Liver (tissue), 10 donors: ENCODE measurements at places on chromosomes 11 and 22.

DNA sequence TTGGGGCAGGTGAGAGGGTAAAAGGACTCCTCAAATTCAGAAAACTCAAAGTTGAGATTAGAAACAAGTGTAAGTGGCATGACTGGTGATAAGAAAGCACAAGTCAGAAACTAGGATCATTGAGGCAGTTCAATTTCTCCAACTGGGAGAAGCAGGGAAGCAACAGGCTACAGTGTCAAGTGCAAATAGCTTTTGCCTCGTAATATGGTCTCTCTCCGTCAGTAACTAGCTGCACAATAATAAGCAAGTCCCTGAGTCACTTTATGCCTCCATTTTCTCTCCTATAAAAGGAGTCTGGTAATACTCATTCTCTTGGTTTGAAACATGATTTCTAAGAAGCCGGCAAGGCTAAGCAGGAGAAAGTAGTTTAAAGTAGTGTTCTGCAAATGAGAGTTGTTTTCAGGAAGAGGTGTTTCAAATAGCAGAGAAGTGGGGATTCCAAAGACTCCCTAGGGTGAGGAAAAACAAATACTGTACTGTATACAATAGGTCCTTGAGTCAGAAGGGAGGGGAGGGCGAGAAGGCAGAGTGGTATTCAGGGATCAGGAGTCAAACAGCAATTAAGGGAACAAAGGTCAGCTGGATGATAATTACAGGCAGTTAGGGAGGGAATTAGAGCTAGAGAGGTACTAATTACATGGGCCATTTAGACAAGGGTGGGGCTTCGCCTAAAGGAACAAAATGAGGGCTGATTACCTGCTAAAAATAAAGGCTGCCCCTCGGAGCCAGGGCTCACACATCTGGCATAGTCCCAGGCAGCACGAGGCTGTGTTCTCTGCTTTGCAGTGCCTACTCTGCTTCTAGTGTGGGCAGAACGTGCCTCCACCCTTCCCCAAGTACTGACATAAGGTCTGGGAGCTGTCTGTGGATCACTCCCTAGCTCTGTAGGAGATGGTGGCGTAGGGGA lies 96.0 kb upstream of the BDNF start:
- no peak overlapping the region for H3K27ac ChIP-seq
- DNase-seq: no peak
- H3K4me3 ChIP-seq: no peak overlapping the region
- no peaks in the 10 kb centered on the region for H3K4me1 ChIP-seq
- peaks cover 4% of the 10 kb centered on the region for H3K27me3 ChIP-seq

GRCh38 chr11:17713851-17714250 lies 5.5 kb upstream of the MYOD1 start:
- H3K27me3 ChIP-seq: peaks cover 2% of the 10 kb centered on the region
- no peaks in the 10 kb centered on the region for H3K4me1 ChIP-seq
- no peaks in the 10 kb centered on the region for H3K36me3 ChIP-seq
- DNase-seq: no peak
- H3K4me3 ChIP-seq: no peak overlapping the region

DNA sequence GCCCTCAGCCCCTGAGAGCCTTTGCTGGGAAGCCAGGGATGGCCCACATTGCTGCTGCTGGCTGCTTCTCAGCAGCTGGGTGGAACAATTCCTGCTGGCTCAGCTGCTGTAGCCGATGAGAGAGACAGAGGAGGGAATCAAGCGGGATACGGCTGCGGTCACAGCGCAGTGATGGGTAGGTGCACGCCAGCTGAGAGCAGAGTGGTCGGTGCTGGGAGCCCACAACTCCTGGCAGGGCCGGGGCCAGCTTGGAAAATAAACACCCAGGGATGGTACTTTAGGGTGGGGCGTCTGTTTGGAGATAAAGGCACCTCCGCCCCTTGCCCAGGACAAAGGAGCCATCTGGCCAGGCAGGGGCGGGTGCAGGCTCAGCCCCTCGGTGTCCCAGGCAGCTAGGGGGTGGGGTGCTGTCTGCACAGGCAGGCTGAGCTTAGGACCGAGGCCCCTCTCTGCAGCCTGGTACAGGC lies 480.5 kb downstream of the MIAT start:
- H3K27me3 ChIP-seq: no peaks in the 10 kb centered on the region
- H3K27ac ChIP-seq: no peak overlapping the region
- H3K4me3 ChIP-seq: no peak overlapping the region
- no peaks in the 10 kb centered on the region for H3K4me1 ChIP-seq

DNA sequence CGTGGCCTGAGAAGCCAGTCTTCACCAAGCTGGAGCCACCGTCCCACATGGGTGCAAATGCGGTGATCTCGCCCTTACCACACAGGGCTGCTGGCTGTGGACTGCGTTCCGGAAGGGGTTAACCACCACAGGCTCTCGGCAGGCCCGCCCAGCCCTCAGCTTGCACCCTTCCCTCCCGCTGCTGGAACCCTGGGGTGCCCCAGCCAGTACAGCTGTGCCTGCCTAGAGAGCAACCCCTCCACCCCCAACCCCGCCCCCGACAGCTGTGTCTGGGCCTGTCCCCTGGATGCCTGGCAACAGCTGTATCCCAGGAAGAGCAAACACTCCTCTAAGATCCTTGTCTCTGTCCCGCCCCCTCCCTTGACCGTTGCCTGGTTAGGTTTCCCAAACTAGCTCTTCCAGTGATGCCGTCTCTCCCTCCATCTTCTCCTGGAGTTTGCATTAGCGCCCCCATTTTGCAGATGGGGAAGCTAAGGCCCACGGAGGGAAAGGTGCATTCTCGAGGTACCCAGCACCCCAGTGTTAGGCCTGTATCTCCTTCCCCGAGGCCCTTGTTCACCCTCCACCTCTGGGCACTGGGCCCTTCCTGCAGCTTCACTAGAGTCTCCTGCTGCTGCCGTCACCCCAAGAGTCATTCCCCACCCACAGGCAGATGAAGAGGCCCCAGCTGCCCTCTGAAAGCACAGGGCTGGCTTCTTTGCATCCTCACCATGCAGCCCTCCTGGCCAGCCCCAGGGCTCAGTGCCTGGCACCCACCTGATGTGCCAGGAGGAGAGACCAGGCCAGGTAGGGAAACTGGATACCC lies 12.6 kb upstream of the COX8A start:
- H3K27me3 ChIP-seq: no peaks in the 10 kb centered on the region
- H3K4me1 ChIP-seq: no peaks in the 10 kb centered on the region
- peaks cover 3% of the 10 kb centered on the region for H3K36me3 ChIP-seq

- H3K36me3 ChIP-seq: no peaks in the 10 kb centered on the region
- no peak overlapping the region for H3K27ac ChIP-seq
- H3K4me3 ChIP-seq: no peak overlapping the region
- no peaks in the 10 kb centered on the region for H3K27me3 ChIP-seq
Observed at GRCh38 chr11:117830072-117830471, 5.5 kb upstream of the FXYD2 start.

- no peaks in the 10 kb centered on the region for H3K4me1 ChIP-seq
- no peak overlapping the region for H3K27ac ChIP-seq
- no peak for DNase-seq
- H3K27me3 ChIP-seq: no peaks in the 10 kb centered on the region
- no peak overlapping the region for H3K4me3 ChIP-seq
- peaks cover 86% of the 10 kb centered on the region for H3K36me3 ChIP-seq
Observed at GRCh38 chr11:34114014-34114413, 8.6 kb downstream of the NAT10 start.

DNA sequence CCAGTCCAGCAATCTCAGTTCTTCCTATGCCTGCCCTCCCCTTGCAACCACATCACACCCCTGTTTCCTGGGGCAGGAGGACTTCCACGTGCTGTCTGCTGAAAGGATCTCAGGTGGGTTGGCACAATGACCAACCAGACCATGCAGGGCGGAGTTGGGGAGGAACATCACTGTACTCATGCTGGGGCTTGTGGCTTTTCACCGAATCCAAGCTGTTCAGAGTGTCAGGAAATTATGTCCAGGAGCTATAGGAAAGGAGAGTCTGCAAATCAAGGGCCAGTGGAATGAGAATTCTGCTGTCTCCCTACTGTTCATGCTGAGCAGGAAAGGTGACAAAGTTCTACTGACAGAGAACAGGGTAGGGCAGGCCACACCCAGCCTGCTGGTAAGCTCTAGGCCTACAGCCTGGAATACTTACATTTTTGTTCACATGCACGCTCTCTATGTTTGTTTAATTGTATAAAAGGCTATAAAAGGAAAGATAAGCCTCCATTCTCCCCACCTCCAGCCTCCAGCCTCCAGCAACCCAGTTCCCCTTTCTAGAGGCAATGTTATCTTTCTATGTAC lies 1.7 kb upstream of the PLAAT2 start:
- H3K4me3 ChIP-seq: no peak overlapping the region
- H3K4me1 ChIP-seq: peaks cover 13% of the 10 kb centered on the region
- H3K36me3 ChIP-seq: no peaks in the 10 kb centered on the region
- H3K27ac ChIP-seq: no peak overlapping the region
- no peaks in the 10 kb centered on the region for H3K27me3 ChIP-seq

DNA sequence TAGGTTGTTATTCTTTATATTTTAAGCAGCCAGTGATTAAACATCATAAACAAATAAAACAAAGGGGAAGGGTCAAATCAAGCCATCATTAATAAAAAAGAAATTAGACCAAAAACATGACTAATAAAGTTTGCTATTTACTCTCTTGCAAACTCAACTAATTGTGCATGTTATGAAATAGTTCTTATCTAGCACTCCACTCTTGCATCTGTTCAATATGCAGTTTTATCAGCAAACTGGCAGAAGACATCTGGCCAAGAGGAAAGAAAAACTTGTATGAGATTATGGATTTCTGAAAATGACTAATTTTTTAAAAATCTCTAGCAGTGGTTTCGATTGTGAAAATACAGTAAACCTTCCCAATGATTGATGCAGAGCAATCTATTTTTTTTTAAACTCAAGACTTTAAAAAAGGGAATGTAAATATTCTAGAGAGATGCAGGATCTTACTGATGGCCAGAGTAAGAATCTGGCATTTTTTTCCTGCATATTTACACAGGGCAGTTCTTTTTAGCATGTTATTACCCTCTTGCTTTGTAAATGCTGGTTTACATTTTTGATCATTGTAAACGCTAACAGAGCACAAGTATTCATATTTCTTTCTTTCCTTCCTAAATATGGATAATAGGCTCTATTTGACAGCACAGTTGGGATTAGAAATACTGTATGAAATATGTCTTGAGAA lies 83.3 kb downstream of the GRIA4 start:
- no peaks in the 10 kb centered on the region for H3K36me3 ChIP-seq
- no peaks in the 10 kb centered on the region for H3K4me1 ChIP-seq
- H3K4me3 ChIP-seq: no peak overlapping the region
- no peaks in the 10 kb centered on the region for H3K27me3 ChIP-seq
- no peak overlapping the region for H3K27ac ChIP-seq
- no peak for DNase-seq

DNA sequence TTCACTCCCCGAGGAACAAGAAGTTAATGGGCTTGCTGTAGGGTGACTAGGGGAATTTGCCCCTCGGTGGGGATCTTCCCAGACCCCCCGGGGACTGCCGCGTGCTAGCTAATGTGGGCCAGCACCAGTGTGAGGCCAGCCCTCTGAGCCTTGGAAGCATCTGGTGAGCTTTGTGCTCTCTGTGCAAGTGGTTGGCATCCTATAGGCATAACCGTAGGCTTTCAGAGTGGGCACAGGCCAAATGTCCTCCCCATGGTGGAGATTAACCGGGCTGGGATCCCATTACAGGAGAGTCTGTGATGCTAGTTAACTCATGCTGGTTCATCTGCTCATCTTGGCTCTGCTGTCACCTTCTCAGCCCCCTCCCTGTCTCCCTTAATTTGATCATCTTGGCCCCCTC lies 125.7 kb downstream of the TRIM29 start:
- no peaks in the 10 kb centered on the region for H3K27me3 ChIP-seq
- no peak overlapping the region for H3K27ac ChIP-seq
- H3K4me1 ChIP-seq: no peaks in the 10 kb centered on the region
- H3K36me3 ChIP-seq: no peaks in the 10 kb centered on the region

DNA sequence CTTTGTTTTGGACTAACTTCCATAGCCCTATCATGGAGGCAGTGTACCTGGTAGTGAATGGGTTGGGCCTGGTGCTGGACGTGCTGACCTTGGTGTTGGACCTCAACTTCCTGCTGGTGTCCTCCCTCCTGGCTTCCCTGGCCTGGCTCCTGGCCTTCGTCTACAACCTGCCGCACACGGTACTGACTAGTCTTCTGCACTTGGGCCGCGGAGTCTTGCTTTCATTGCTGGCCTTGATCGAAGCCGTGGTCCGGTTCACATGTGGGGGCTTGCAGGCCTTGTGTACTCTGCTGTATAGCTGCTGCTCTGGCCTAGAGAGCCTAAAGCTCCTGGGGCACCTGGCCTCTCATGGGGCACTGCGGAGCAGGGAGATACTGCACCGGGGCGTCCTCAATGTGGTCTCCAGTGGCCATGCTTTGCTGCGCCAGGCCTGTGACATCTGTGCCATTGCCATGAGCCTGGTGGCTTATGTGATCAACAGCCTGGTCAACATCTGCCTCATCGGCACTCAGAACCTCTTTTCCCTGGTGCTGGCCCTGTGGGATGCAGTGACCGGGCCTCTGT lies 846 bp downstream of the RNF26 start:
- H3K36me3 ChIP-seq: no peaks in the 10 kb centered on the region
- DNase-seq: no peak
- H3K4me3 ChIP-seq: peak overlapping the region; percentile 75
- peak overlapping the region; percentile 73 for H3K27ac ChIP-seq
- H3K27me3 ChIP-seq: no peaks in the 10 kb centered on the region

GRCh38 chr11:70566768-70567530 lies 168.6 kb downstream of the CTTN start:
- H3K27ac ChIP-seq: no peak overlapping the region
- no peaks in the 10 kb centered on the region for H3K4me1 ChIP-seq
- H3K27me3 ChIP-seq: no peaks in the 10 kb centered on the region
- no peaks in the 10 kb centered on the region for H3K36me3 ChIP-seq
- DNase-seq: no peak

- H3K36me3 ChIP-seq: no peaks in the 10 kb centered on the region
- no peak overlapping the region for H3K27ac ChIP-seq
- H3K4me1 ChIP-seq: no peaks in the 10 kb centered on the region
- H3K4me3 ChIP-seq: no peak overlapping the region
- no peaks in the 10 kb centered on the region for H3K27me3 ChIP-seq
Observed at GRCh38 chr11:13726456-13726855, 58.0 kb downstream of the FAR1 start.

- no peak overlapping the region for H3K27ac ChIP-seq
- no peak for DNase-seq
- no peaks in the 10 kb centered on the region for H3K4me1 ChIP-seq
- no peak overlapping the region for H3K4me3 ChIP-seq
- no peaks in the 10 kb centered on the region for H3K36me3 ChIP-seq
- no peaks in the 10 kb centered on the region for H3K27me3 ChIP-seq
Observed at GRCh38 chr11:128420951-128421350, 166.4 kb downstream of the ETS1 start.

GRCh38 chr11:512761-513595 lies 5.9 kb upstream of the RNH1 start:
- H3K36me3 ChIP-seq: peaks cover 9% of the 10 kb centered on the region
- H3K27me3 ChIP-seq: no peaks in the 10 kb centered on the region
- H3K4me3 ChIP-seq: no peak overlapping the region
- H3K4me1 ChIP-seq: no peaks in the 10 kb centered on the region
- H3K27ac ChIP-seq: no peak overlapping the region
- DNase-seq: no peak

GRCh38 chr22:28029956-28030355 lies 110.9 kb upstream of the PITPNB start:
- DNase-seq: no peak
- H3K36me3 ChIP-seq: no peaks in the 10 kb centered on the region
